ENCODE measurements at places on chromosomes 3 and 15.

GRCh38 chr3:4995500-4996053, 16.3 kb downstream of the BHLHE40 start:
- DNase-seq, result no peak

DNA sequence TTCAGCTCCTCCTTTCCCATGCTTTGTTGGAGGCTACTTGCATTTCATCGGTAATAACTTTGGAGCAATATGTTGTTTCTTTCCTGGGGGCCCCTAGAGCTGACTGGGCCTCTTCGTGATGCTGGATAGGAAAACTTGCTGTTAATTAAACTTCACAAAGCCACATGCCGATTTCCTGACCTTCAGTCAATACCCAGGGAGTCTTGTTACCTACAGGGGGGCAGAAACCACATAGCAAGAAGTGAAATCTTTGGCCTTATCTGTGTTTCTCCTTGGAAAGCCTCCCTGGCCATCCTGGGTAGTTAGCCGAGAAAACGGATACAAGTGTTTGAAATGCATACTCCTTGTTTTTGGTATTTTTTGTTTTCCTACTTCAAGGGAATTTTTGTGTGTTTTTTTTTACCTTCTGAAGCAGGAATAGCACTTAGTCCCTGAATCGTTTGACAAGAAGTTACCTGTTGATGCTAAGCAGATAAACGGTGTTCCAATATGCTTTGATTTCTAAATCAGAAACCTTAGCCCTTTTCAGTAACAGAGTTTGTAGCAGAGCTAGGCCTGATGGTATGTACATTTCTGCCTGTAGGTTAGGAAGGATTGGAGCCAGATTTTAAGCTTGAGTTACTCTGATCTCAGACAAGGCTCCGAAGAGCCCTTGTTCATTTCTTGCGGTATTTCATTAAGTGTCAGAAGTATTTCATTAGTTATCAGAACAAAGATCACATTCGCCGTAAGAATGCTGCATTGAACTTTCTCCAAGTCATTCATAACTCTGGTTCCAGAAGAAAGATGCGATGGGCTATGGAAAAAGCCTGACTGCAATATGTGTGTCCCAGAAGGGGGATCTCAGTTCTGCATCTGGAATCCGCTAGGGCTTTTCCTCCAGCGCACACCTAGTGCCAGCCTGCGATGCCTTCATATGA, 111.5 kb downstream of the THSD4 start:
- DNase-seq, result no peak

- DNase-seq, result no peak
Measured at GRCh38 chr3:177776661-177777101, 579.4 kb upstream of the TBL1XR1 start.

DNA sequence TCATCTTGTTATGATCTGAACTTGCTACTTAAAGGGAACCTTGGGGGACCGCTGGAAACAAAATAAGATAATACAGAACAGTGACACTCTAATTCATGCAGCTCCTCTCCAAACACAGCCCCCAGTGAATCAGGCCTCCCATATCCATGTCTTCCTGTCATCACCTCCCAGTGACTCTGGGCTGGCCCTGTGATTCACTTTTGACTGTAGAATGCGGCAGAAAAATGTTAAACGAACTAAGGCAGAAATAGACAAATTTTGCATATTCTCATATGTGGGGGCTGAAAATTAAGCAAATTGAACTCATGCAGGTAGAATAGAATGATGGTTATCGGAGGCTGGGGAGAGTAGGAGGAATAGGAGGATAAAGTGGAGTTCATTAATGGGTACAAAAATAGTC, 20.2 kb upstream of the GADL1 start:
- DNase-seq, result no peak

DNA sequence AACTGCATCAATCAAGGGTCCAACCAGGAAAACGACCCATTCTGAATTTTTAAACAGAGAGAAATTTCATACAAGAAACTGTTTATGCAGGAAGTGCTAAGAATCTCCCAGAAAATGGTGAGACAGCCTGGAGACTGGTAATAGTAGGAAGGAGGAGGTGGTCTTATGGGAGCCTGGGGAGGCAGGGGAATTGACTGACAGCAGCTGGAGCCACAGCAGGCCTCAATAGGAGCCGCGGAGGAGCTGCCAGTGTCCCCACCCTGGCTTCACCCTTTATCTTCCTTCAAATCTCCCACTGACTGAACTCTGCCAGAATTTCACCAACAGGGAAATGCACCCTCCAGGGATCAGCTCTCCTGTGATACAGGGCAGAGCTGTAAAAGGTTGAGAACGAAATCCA, 7.5 kb upstream of the C3orf80 start:
- DNase-seq, result no peak

- DNase-seq, result no peak
Measured at GRCh38 chr3:190568036-190568435, 54.2 kb downstream of the IL1RAP start.

- DNase-seq, result no peak
Measured at GRCh38 chr3:14428087-14429033, 26.0 kb downstream of the SLC6A6 start.

DNA sequence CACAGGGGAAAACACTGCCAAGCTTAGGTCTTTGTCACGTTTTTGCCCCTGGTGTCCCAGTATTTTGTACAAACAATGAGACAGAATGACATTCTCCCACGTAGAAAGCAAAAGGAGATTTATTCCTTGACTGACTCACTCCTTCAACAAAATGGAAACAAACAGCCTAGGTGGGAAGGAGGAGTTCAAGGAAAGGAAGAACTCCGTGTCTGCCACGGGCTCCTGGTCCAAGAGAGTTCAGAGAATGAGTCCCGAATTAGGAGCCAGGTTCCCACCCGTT, 8.1 kb downstream of the TLE3 start:
- DNase-seq, result no peak

DNA sequence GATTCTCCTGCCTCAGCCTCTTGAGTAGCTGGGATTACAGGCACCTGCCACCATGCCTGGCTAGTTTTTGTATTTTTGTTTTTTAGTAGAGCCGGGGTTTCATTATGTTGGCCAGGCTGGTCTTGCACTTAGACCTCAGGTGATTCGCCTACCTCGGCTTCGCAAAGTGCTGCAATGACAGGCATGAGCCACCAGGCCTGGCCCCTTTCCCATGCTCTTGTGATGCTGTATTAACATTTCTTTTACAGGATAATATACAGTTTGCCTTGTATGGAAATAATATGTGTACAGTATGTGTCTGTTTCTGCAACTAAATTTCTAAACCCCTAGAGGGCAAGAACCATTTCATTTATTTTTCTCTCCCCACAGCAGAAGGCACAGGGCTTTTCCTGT, 37.8 kb downstream of the SCG5 start:
- no peak for DNase-seq

GRCh38 chr3:98095882-98096281, 8.9 kb downstream of the OR5AC2 start:
- DNase-seq, result peak; percentile 38

GRCh38 chr3:196287090-196287439, 461 bp downstream of the PCYT1A start:
- no peak for DNase-seq

DNA sequence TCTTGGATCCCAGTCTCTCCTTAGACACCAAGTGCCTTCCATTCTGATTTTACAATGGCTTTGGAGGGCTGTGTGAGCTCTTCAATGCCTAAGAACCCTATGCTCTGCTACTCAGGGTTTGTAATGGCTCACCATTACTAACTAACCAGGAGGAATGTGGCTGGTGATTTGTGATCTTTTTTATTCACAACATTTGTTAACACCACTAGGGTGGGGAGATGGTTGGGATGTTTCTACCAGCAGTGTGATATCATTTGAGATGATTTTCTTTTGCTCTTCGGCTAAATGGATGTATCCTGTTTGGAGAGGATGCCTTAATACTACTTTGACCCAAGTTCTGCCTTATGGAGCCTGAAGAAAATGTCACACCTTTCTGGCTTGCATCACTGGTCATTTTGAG, 226.9 kb downstream of the MFSD1 start:
- DNase-seq, result no peak

DNA sequence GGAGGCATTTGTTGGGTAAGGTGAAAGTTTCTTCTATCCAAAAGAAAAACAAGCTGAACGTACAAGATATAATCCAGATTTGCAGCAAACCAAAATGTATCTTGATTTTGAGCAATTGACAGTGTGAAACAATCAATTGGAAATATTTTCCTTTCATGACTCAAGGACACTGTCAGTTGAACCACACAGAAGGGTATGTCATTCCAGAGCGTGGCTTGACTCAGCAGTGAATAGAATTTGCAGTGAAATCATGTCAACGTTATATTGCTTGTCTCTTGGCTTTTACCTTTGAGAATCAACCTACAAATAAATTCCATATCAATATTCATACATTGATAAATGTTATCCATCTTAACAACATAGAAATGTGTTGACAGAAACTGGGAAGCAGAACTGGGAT, 78.2 kb downstream of the TM2D3 start:
- no peak for DNase-seq

- DNase-seq, result no peak
Measured at GRCh38 chr3:127748754-127749327, 73.5 kb downstream of the MGLL start.

DNA sequence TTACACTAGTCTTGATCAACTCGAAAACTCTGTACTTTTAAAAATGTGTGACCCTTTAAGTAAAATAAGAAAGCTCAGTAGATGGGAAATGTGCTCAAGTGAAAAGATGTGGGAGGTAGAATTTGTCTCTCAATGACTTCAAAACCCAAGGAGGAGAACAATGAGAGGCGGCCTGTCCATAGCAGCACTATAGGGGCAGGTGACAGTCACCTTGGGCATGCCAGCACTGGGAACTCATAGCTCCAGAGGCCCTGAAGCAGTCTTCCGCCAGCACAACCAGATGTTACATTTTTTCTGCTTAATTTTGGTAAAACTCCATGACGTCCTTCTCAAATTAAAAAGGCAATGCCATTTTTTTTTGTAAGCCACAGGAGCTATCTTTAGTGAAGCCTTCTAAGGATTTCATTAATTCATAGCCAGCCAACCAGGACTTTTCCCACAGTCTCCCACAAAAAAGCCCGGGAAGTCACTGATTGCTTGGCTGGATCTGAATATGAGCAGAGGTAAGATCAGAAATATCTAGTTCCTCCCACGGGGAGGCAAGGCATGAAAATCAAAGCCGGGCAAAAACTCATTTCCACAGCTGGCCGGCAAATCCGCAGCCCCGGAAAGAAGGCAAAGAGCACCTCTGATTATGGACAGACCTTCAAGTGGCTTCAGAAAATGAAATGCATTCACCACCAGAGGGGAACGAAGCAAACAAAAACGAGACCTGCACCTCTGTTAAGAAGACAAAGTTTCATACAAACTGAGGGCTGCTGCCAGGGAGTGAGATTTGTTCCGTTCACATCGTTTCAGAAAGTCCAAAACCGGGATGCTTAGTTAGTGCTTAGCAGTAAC, 10.5 kb downstream of the IL17RD start:
- DNase-seq, result no peak

GRCh38 chr15:77414789-77415442, 5.0 kb downstream of the PEAK1 start:
- no peak for DNase-seq

DNA sequence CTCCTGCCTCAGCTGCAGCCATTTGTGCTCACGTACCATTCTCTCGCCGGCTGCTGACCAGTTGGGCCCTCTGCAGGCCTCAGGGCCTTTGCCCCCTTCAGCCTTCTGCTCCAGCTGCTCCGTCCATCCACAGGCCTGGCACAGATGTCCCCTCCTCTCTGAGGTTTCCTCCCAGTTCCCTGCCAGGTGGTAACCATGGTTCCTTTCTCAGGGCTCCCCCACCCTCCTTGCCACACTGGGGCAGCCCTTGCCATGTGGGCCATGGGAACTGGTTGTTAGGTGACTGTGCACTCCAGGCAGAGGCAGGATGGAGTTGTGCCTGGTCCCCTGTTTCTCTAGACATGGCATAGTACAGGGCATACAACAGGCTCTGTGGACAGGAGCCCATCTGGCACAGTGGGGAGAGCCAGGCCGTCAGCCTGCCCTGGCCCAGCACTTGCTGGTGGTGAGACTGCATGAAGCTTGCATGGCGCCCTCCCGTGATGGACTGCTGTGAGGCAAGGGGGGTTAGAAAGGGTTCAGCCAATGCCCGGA, 148.9 kb downstream of the DNAJB8 start:
- DNase-seq, result no peak

DNA sequence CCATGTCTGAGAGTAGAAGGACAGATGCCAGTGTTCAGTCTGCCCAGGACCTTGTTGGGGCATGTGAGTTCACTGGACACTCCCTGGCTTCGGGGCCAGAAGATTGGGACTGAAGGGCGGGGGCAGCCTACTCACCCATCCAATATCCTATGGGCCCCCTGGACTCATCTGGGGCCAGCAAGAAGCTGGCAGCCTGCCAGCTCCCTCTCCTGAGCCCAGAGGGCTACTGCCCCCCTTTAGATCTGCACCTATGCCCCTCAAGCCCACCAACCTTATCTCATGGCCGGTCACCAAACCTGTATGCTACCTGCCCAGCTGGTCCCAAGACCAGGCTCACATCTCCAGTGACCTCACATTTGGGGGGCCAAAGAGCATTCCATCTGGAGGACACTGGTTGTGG, 8.1 kb downstream of the PTH1R start:
- DNase-seq, result no peak

GRCh38 chr3:127218454-127218922, 25.6 kb downstream of the PRR23E start:
- DNase-seq, result no peak

DNA sequence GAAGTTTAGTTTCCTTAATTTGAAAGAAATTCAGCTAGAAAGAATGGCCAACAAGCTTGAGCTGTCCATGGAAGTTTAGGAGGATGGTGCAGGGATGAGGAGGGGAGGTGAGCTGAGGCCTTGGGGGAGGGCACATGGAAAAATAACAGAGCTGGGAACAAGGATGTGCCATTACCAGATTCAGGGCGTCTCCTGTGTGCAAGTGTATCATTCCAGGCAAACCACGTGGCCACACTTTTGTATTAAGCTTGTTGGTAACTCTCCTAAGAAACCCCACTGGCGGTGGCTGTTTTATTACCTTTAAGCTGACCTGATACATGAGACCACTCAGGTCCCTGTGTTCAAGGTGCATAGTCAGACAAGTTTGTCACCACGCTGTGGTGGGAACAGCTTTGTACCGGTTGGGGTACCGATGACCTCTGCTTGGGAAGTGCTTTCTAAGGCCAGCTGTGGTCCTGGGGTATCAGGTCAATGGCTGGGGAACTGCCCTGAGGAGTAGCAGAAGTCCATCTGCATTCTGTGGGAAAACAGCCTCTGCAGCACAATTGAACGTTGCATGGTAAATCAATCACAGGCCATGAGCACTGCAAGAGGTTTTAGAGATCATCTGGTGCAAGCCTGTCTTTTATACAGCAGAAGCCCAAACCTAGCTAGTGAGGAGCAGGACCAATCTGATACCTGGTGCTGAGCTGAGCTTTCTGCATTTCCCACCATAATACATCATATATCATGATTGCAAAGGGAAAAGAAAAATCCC, 235.5 kb downstream of the THSD4 start:
- no peak for DNase-seq

GRCh38 chr15:100671858-100672543, 69.6 kb downstream of the ASB7 start:
- peak; percentile 53 for DNase-seq

DNA sequence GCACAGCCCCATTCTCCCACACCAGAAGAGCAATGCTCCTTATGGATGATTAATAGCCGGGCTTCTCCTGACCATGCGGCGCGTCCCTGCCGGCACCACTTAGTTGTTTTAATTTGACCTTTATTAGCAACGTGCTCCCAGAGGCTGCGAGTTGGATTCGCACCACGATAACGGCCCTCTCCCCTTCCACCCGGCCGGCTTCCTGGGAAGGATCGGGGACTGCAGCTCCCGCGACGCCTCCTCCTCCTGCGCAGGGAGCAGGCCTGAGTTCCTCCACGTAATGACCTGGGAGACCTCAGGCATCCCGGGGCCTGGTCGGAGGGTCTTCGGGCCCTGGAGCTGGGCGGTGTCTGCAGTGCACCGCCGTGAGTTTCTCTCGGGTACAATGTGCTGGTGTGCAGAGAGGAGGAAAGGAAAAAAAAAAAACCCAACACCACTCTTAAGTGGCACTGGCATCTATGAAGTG, 243.3 kb upstream of the TOPAZ1 start:
- peak; percentile 58 for DNase-seq

Data from neural progenitor cell (in vitro differentiated cells).